ENCODE measurements at places on chromosomes 5 and 9.

GRCh38 chr5:110815916-110816605, 77.3 kb downstream of the SLC25A46 start:
- DNase-seq, result no peak

GRCh38 chr5:180792965-180793287, 9.7 kb downstream of the MGAT1 start:
- no peak for DNase-seq

DNA sequence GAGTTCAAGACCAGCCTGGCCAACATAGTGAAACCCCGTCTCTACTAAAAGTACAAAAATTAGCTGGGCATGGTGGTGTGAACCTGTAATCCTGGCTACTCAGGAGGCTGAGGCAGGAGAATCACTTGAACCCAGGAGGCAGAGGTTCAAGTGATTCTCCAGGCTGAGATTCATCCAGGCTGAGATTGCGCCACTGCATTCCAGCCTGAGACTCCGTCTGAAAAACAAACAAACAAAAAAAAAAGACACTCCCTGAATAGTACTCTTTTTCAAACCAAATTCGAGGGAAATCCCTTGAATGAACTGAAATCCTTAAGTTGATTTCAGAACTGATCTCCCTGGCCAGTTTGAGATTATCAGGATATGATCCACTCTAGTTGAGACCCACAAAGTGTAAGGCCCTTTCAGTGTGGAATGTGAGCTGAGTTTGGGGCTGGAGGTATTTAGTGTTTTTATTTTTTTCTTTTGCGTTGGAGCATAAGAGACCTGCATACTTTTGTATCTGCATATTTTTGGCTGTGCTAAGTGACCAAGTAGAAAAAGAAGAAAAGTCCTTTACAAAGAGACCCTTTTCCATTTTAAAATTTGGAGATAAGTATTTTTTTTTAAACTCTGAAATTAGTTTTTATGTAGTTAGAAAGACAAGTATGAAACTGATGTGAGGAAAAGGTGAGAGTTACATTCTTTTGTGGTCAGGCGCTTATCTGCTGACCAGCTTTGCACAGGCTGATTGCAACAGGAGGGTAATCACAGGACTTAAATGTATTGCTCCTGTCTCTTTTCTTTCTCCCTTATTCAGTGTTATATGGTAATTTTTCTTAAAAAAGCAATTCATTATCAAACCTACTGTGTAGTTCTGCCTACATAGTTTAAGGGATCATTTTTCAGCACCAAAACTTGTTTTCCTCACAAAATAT, 42.9 kb downstream of the TMEFF1 start:
- DNase-seq, result no peak

DNA sequence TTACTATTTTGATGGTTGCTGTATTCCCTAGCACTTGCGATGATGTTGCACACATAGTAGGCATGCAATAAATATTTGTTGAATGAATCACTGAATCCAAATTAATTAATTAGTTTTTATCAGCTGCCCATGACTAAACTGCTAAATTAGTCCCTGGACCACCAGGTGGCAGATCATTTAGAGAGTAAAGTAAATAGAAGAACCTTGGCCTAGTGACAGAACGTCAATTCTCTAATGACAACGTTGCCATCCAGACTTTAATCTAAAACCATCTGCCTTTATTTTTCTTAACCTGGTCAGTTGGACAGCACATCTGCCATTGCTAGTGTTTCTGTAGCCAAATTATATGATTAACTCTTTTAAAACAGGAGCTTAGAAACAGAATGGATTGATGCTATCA, 457.5 kb downstream of the KIF4B start:
- DNase-seq, result no peak

DNA sequence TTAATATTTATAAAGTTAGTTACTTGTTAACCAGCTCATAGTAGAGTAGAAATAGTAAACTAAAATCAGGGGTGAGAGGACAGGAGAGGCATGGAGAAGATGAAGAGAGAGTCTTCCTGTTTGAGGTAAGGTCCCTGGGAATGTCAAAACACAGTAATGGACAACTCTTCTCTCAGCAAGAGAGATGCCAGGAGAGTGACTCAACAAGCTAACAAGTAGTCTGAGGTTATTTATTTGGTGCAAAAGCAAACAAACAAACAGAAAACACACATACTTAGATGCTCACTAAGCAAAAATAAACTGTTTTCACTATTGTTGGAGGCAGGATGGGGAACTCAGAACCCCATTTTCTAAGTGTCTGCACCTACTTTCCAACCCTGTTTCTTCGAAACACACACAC, 333.2 kb upstream of the RFX3 start:
- no peak for DNase-seq

GRCh38 chr5:177309351-177310191, 2.1 kb downstream of the MXD3 start:
- peak; percentile 67 for DNase-seq

DNA sequence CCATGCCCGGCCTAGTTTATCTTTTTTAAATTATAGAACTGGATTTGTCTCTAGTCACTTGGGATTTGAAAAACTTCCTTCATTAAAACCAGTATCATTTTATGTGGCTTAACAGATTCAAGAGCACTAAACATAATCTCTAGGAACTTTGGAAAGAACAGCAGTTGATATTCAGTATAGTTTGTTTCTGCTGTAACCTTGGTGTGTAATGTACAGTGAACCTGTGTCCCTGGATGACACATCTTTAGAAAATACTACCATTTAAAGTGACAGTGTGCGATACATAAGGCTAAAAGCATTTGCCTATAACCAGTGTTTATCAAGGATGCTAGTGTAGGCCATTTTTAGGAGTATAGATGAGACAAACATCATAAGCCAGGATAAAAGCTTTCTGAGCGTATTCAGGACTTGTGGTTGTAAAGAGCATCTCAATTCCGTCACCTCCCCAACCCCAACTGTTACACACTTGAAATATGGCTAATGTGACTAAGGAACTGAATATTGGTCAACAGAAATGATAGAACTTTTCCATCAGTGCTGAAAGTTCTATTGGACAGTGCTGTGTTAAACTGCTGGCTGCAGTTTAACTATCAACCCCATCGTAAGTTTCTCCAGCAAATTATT, 4.4 kb downstream of the SNX18 start:
- no peak for DNase-seq

- DNase-seq, result no peak
Observed at GRCh38 chr9:114776683-114777399, 29.0 kb downstream of the TNFSF15 start.

DNA sequence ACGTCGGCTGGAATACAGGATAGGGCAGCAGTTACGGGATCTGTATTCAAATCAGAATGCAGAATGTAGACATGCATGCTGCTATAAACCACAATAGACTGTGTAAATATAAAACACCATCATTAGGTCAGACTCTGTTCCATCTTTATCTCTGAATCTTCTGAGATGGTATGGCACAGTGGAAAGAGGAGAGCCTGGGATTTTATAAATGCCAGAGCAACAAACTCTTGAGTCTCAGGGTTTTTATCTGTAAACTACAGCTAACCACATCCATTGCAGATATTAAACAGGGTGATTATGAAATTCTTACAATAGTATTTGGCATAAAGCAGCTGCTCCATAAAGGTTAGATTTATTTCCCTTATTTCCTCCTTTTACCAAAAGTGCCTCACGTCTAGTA, 108.7 kb downstream of the ZDHHC21 start:
- no peak for DNase-seq

DNA sequence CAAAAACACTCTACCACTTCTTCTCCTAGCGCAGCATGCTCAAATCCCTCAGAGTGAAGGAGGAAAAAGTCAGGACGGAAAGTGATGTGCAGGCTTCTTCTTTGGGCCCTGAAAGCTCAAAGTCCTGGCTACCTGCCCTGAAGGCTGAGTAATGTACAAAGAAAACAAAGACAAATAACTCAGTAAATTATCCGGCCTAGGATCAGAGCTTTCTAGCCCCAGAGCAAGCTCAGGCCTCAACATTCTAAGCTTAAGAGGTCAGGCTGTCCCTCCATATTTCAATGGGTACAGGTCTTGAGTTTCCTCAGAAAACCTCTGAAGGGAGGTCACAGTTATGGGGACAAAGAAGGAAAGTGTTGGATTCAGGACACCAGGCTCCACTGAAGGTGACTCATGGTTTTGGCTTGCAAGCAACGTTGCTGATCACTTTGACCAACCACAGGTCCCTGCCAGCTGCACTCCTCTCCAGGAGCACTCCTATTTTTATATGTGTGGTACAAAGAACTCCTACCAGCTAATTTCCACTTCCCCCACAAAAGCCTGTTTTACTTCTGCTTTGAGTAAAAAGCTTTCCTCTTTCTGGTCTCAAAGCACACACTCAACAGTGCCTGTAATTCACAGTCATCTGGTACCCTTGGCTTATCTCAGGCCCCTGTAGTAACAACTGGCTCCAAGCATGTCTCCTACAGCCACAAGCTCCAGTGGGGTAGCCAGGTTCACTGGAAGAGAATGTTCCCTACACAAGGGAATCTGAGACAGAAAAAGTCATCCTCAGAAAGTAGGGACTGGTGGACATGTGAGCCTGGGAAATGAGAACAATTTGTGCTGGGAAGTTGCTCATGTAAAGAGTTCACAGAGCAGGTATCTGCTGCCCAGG, 115.7 kb downstream of the UGCG start:
- DNase-seq, result peak; percentile 74

GRCh38 chr5:57493034-57493433, 10.4 kb upstream of the ACTBL2 start:
- DNase-seq, result no peak

- DNase-seq, result no peak
Observed at GRCh38 chr9:18555105-18555883, 81.3 kb downstream of the ADAMTSL1 start.

DNA sequence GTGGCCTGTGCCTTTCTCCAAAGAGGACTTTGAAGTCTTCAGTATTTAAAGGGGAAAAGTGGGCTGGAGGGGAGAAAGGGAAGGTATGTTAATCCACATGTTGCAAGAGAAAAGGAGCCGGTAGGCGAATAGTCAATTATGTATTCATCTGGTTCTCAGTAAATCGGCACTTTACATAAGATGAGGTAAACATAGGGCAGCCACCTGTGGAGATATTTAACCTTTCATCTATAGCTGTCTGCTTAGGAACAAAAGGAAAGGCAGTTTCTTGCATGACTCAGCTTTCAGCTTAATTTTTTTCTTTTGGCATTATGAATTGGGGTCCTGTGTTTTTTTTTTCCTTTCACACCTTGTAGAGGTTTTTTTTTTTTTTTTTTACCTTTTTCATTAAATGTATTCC, 42.2 kb downstream of the FGD3 start:
- no peak for DNase-seq
